ENCODE measurements at places on chromosomes 6 and 20.
A peak's percentile ranks its signal among the peaks of the same experiment; 100 is the strongest.

- no peak for DNase-seq
These were observed 12.8 kb downstream of the ESF1 start for GRCh38 chr20:13771853-13772453.

DNA sequence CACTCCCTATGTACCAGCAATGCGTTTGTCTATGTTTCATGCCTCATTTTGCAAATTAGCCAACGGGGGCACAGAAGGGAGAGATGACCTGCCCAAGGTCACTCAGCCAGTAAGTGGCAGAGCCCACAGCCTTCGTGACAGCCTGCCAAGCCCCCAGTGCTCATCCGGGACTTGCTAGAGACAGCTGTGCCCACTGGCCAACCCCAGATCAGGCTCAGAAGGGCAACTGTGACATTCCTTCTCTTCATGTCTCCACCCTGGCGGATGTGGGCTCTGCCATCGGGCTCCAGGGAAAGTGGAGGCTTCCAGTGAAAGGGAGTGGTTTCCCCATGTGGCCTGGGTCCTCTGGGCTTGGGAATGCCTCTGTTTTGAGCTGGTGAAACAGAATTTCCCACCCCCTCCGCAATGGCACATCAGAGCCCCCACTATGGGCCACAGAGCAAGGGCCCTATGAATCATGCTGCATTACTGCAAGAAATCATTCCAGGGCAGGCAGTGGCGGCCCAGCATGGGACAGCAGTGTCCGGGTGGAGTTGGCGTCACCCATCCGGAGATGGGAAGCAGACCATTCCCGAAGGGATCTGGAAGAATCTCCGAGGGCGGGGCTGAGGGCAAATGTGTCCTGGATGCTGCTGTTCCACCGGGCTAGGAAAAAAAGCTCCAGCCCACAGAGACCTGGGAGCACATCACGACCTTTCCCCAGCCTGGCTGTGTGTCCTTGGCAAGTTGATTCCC lies 9.1 kb downstream of the RSPO4 start:
- no peak for DNase-seq

- DNase-seq: no peak
These were observed 17.1 kb upstream of the ASF1A start for GRCh38 chr6:118876814-118877213.

- no peak for DNase-seq
These were observed 160.1 kb downstream of the C6orf58 start for GRCh38 chr6:127737009-127737486.

DNA sequence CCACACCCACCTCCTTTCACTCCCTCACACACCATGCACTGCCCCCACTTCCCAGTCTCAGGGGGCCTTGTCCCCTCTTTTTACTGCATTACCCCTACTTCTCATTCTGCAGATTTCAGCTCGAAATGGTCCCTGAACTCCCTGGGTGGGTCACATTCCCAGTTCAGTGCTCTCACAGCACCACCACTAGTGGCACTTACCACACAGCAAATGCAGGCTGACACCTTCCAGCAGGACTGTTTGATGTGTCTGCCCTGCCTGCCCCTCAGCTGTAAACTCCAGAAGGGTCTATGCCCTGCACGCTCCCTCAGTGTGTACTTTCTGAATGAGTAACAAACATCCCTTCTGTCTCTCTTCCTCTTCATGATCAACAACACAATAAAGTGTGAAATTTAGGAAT lies 4.0 kb downstream of the DYNLT1 start:
- DNase-seq: no peak

- DNase-seq: no peak
These were observed 48.7 kb downstream of the DNAAF9 start for GRCh38 chr20:3358676-3359340.

- DNase-seq: no peak
These were observed 275.9 kb upstream of the PRND start for GRCh38 chr20:4445784-4446183.

GRCh38 chr20:39762716-39763115 lies 800.6 kb downstream of the DHX35 start:
- no peak for DNase-seq

DNA sequence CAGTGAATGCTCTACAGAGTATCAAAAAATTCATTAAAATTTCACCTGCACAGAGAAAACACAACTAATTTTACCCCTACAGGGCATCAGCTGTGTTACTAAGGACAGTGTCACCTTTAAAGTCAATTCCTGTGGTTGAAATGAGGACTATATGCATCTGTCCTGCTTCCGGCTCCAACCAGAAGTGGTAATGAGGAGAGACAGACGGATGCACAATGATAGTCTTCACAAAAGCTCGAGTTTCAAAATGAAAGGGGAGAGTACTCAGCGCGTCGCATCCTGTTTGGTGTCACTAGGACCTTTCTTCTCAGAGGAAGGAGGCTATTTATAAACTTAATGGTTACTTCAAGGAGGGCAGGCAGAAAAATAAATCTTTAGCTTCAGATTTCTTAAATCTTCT lies 86.5 kb downstream of the LYRM4 start:
- peak; percentile 89 for DNase-seq

GRCh38 chr6:3403238-3404173 lies 53.3 kb downstream of the SLC22A23 start:
- DNase-seq: no peak

GRCh38 chr6:137033828-137034227 lies 10.9 kb downstream of the IL20RA start:
- DNase-seq: no peak

DNA sequence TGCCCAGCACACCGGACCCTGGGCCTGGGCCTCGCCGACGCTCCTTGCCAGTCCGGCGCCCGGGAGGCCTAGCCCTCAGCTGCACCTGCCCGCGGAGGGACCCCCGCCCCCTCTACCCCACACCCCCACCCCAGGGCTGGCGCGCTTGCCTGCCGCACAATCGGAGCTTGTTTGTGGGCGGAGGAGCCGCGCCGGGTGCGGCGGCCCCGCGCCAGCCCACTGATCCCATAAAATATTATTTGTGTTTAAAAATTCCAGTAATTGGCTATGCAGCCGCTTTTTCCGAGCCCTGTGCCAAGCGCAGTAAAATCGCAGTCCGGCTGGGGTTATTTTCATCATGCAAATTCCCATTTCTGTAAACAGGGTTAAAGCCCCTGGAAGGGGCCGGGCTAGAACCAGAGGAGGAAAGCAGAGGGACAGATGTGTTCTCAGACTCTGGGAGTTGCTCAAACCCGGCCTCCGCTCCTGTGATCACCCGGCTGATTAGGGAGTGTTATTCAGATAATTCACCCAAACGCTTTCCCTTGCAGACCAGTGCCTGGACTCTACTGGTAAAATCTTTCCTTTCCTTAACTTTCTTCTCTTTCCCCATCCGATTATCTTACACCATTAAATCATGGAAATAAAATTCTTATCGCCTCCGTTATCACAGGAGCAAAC lies 93.1 kb downstream of the NCR2 start:
- no peak for DNase-seq

GRCh38 chr20:62548471-62548870 lies 72.7 kb upstream of the GATA5 start:
- DNase-seq: no peak

DNA sequence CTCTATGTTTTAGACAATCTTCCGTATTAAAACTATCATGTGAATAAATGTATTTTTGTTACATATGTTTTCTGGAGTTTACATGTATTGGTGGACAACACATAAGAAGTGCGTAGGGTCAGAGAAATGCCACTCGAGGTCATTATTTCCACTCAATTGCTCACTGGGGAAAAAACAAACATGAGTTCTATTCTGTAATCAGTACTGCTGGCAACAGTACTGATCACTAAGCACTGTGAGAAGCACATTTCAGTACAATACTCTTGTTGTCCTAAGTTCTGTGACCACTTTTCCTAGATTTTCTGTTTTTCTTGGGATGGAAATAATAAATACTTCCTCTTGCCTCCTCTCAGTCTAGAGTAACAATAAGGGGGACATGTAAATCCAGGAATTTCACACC lies 44.5 kb downstream of the UST start:
- no peak for DNase-seq

DNA sequence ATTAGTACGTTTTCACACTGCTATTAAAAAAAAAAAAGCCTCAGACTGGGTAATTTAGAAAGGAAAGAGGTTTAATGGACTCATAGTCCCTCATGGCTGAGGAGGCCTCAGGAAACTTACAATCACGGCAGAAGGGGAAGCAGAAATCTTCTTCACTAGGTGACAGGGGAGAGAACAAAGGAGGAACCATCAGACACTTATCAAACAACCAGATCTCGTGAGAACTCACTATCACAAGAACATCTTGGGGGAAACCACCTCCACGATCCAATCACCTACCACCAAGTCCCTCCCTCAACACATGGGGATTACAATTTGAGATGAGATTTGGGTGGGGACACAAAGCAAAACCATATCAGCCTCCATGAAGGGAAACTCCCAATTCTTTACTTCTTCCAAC lies 85.2 kb upstream of the MAFB start:
- no peak for DNase-seq

- no peak for DNase-seq
These were observed 13.6 kb downstream of the COL9A1 start for GRCh38 chr6:70289299-70289698.

DNA sequence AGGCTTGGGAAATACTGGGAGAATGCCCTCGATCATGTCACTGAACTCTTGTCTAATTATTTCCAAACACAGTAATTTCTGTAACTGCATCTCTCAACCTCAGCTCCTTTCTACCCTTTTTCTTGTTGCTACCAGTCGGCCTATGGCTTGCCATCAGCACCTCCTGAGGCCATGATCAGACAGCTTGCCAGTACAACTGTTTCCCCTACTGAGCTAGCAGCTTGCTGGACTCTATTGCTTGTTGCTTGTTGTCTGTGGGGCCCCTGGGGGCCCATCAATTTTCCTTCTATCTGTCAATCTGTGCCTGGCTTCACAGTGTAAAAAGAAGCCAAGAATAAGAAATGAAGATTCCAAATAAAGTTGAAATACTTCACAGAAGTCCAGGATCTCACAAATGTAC lies 123.9 kb downstream of the OPN5 start:
- no peak for DNase-seq

GRCh38 chr6:156167016-156167624 lies 610.1 kb upstream of the ARID1B start:
- no peak for DNase-seq

GRCh38 chr20:50041246-50041873 lies 58.6 kb downstream of the SNAI1 start:
- DNase-seq: peak; percentile 21

DNA sequence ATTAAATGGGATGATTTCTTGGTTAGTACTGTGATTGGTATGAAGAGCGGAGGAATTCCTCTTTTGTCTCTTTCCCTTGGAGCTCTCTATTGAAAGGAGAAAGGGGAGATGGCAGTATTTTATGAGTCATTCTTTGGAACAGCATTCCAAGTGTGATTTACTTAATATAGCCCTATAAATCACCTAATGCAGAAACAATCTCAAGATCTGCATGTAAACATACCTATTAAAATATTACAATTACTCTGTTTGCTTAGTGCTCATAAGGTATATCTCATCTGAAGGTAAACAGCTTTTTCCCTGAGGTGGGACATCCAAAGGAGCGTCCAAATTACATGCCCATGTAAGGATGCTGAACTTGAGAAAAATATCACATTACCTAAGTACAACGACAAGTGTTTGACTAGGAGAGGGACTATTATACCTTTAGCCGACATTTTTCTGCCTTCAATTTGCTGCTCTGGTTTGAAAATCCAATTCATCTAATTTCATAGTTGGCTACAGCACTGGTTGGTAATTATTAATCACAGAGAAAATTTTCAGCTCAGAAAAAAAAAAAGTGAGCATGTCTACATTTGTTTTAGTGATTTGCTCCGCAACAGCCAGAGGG lies 229.0 kb downstream of the FOXC1 start:
- no peak for DNase-seq

GRCh38 chr20:5809495-5809894 lies 59.3 kb downstream of the SHLD1 start:
- DNase-seq: no peak

DNA sequence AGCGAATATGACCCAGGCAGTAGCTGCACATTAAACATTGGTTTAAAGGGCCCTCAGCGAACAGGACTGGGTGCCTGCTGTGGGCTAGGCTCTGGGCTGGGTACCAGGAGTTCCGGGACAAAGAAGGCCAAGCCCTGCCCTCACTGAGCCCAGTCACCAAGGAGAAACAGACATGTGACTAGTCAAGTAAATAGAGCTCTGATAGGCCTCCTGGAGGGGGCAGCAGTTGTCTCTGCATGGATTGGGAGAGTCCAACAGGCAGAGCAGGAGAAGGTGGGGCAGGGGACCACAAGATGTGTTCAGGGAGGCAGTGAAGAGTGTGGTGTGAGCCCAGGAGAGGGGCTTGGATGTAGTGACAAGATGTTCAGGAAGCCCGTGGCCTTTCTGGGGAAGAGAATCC lies 3.1 kb downstream of the HM13 start:
- no peak for DNase-seq

DNA sequence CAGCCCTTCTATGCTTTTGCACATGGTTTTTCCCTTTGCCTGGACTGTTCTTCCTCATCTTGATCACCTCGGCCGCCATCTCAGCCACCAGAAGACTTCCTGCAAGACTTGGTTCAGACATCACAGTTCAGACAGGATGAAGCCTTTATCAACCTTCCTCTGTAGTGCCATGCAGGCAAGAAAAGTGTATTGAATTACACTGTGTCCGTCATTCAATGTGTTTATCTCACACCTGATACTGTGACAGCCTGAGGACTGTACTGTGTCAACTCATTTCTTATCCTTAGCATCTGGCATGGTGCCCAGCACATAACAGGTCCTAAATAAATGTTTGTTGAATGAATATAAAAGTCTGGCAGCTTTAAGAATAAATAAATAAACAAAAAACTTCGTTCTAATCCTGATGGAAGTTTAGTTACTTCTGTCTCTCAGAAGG lies 133.3 kb upstream of the MAN1A1 start:
- no peak for DNase-seq

DNA sequence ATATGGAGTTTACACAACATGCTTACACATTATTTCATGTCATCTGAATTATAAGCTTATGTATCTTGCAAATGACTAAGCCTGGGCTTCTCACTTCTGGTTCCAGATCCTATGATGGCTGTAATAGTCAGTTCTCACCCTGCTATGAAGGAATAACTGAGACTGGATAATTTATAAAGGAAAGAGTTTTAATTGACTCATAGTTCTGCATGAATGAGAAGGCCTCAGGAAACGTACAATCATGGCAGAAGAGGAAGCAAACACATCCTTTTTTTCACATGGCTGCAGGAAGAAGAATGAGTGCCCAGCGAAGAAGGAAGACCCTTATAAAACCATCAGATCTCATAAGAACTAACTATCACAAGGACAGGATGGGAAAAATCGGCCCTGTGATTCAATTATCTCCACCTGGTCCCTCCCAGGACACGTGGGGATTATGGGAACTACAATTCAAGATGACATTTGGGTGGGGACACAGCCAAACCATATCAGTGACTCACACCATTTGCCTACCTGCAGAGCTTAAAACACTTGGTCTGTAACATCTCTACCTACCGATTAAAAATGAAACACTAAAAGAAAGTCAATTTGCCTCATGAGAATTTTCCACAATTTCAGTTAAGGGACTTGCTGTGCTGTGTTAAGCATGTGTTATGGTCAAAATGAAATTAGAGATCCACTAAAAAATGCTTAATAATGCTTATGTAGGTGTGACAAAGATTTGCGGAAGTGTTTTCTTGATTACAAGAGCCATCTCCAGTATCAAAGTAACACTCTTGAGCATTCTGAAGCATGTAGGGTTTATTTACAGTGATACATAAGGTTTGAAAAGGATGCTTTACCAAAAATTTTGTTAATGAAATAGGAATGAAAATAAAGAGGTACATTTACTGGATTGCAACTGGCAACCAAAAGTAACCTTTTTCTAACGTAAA lies 2.2 kb upstream of the RWDD1 start:
- no peak for DNase-seq
